ENCODE measurements at places on chromosomes 1 and 21. TPM values are rescaled to one million over a fixed set of nuclear protein-coding genes. Genes with fewer than 3 reads are reported as not detected.
A peak's percentile ranks its signal among the peaks of the same experiment; 100 is the strongest.

COL16A1 gene
- total RNA-seq, result 2.2 TPM

GRCh38 chr1:27149084-27149761, 5.7 kb downstream of the SLC9A1 start:
- H3K4me1 ChIP-seq, result peaks cover 42% of the 10 kb centered on the region
- no peaks in the 10 kb centered on the region for H3K27me3 ChIP-seq
- H3K36me3 ChIP-seq, result no peaks in the 10 kb centered on the region
- no peak overlapping the region for H3K4me3 ChIP-seq
- no peak for DNase-seq

KCNH1 gene
- total RNA-seq, result not detected

GRCh38 chr1:114010433-114011184, 31.3 kb downstream of the OLFML3 start:
- H3K4me1 ChIP-seq, result peaks cover 21% of the 10 kb centered on the region
- no peak overlapping the region for H3K27ac ChIP-seq
- no peaks in the 10 kb centered on the region for H3K36me3 ChIP-seq
- H3K4me3 ChIP-seq, result no peak overlapping the region

TDRD10 gene
- not detected for total RNA-seq

DNA sequence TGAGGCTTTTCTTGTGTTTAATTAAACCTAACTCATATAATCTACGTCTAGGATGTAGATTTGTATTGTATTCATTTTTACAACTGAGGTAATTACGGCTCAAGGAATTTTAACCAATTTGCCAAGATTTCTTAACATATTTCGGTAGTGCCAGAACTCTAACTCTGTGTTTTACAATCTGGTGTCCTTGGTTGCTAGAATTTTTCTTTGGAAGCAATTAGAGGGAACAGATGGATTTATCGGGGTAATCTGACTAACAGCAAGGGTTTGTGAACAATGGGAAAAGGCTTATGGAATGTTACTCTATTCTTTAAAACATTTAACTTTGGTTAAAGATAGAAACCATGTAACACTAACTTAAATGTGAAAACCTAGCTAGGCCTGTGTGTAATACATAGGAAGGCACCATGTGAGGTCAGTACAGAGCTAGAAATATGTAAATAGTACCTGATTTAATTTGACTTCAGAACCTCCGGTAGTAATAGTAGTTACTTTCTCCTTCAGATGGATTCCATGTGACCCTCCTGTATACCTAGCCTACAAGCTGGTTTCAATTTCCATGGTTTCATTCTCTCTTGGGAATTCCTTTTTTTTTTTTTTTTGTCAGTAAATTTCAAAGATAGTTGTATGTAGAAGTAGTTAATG, 1.2 kb downstream of the MTF2 start:
- peaks cover 3% of the 10 kb centered on the region for H3K36me3 ChIP-seq
- peaks cover 23% of the 10 kb centered on the region for H3K4me1 ChIP-seq
- peak; percentile 60 for DNase-seq
- H3K27ac ChIP-seq, result peak overlapping the region; percentile 71
- no peaks in the 10 kb centered on the region for H3K27me3 ChIP-seq

DNA sequence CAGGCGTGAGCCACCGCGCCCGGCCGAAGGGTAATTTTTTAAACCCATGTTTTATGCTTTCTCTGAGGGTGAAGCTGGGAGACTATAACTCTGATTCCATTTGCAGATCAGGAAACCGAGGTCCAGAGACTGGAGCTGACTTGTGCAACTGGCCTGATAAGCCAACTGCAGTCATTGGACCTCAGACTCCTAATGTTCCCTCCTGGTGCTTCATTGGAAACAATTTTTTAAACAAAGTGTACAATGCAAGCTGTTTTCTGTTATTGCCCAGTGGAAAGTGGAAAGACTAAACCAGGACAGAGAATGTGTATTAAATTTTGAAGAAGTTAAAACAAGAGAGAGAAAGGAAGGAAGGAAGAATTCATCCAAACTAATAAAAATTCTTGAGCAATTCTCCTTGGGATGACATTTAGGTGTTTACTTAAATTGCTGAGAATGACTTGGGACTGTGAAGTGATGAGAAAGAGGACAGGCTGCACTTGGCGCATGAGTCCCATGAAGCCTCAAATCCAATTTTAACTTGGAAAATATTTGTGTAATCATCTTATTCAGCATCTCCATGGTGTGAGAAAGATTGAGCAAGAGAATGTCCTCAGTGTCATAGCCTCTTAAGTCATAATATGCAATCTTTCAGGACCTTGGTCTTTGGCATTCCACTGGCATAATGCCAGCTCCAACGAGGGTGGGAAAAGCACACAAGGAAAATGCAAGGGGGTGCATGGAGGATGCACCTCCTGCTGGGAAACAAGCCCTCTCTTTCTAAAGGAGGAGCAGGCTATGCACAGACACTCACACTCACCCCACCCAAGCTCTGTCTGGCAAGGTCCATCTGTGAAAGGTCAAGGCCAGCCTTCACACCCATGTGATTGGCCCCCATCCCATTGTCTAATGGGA, 342.0 kb downstream of the SIPA1L2 start:
- no peaks in the 10 kb centered on the region for H3K27me3 ChIP-seq
- no peak overlapping the region for H3K4me3 ChIP-seq
- no peak for DNase-seq
- H3K4me1 ChIP-seq, result no peaks in the 10 kb centered on the region
- no peaks in the 10 kb centered on the region for H3K36me3 ChIP-seq
- no peak overlapping the region for H3K27ac ChIP-seq
